ENCODE measurements at places on chromosomes 4 and X.

DNA sequence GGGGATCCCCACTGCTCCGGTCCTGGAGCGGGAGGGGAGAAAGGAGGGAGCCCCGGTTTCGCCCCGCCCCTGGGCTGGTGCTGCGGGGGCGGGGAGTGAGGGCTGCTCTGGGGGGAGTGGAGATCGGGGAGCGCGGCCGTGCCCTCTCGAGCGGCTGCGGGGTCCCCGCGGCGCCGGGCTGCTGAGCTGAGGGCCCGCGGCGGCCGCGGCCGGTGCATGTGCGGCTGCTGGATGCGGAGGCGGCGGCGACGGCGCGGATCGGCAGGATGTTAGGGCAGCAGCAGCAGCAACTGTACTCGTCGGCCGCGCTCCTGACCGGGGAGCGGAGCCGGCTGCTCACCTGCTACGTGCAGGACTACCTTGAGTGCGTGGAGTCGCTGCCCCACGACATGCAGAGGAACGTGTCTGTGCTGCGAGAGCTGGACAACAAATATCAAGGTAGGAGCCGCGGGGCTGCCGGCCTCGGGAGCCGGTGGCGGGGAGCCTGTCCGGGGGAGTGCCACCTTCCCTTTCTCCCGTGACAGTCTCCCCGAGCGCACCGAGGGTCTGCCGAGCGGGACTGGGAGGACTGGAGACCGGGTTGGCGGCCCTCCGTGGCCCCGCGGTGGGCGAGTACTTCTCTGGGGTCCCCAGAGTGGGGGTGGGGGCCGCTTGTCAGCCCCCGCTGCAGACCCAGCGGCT is at the start of gene ING2:
Gene ING2 (plus strand): TSS at position 129 of the 681 bp plus-strand sequence. CDS start 138 bp downstream, at position 267.
- no peak for DNase-seq

- DNase-seq: no peak
Observed at GRCh38 chrX:44974451-44974850, 101.5 kb downstream of the KDM6A start.

GRCh38 chrX:51215266-51215665 is 117.4 kb upstream of the NUDT10 start:
- no peak for DNase-seq

DNA sequence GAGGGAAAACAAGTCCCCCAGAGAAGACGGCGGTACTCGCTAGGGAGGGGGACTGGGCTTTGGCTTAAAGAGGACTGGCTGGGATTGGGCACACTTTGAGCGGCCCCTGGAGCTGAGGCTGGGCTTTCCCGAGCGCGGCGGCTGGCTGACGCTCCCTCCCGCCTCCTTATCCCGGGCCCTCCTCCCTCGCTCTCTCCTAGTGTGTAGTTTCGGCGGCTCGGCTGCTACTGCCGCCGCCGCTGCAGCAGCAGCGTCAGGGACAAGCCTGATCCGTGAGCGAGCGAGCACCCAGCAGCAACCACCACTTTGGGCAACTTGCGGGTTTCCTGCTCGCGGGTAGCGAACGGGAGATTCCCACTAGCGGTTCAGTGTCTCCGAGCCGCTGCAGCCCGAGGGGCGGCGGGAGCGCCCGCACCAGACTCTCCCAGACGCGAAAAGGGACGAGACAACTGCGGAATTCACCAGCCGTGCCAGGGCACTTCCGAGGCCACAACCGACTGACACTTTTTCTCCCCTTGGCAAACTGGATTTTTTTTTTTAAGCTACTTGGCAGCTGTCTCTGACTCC is 632 bp upstream of the PCDH7 start:
- DNase-seq: no peak

DNA sequence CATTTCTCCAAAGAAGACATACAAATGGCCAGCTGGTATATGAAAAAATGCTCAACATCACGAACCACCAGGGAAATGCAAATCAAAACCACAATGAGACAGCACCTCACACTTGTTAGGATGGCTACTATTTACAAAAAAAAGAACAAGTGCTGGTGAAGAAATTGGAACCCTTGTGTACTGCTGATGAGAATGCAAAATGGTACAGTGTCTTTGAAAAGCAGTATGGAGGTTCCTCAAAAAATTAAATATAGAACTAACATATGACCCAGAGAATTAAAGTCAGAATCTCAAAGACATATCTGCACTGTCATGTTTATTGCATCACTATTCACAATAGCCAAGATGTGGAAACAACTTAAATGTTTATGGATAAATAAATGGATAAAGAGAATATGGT is 20.9 kb downstream of the PAGE4 start:
- DNase-seq: no peak

- DNase-seq: peak; percentile 17
Observed at GRCh38 chrX:132480581-132481203, 8.1 kb downstream of the MBNL3 start.

GRCh38 chr4:185357733-185358440 is 37.8 kb downstream of the LRP2BP start:
- no peak for DNase-seq

DNA sequence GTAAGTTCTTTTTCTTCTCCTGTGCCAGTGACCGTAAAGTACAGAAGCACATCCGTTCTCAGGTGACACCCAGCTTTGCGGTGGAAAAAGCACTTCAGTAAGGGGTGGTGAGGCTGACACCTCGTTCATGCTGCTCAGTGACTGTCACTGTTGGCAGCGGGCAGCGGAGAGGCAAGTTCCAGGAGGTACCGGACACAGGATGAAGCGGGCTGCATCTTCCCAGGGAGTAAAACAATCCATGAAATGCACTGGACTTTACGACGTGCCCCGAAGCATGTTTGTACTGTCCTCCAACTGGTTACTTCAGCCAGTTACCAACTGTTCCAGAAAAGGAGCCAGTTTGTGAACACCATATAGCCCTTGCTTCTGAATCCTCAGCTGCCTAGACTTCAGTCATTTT is 110.7 kb downstream of the ZNF827 start:
- no peak for DNase-seq

- no peak for DNase-seq
Observed at GRCh38 chr4:53147711-53148110, 218.2 kb downstream of the SCFD2 start.

GRCh38 chrX:111515298-111515697 is 3.9 kb downstream of the SERTM2 start:
- DNase-seq: no peak

- no peak for DNase-seq
Observed at GRCh38 chrX:11437642-11438379, 144.6 kb downstream of the AMELX start.

GRCh38 chr4:81030981-81031791 is 678 bp downstream of the BMP3 start:
- DNase-seq: no peak

- DNase-seq: no peak
Observed at GRCh38 chrX:105882581-105883275, 60.4 kb downstream of the NRK start.

DNA sequence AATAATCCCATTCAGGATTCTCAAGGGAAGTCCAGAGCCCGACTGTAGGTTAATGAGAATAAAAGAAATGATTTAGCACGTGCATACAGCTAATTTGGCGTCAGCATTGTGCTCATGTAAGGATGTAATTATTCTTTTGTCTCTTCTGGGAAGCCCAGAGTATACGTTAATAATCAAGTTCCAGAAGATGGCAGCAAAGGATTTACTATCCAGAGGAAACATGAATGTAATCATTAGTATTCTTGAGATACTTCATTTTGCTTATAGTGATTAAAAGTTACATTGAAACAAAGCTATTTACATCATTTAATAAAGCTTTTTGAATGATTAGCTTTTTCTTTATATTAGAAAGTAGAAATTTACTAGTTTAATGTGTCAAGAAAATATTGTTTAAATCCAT is 27.1 kb upstream of the MAP9 start:
- no peak for DNase-seq

- DNase-seq: no peak
Observed at GRCh38 chrX:150570512-150570911, 2.1 kb downstream of the MTM1 start.

GRCh38 chr4:147060151-147060931 is 114.7 kb upstream of the TTC29 start:
- DNase-seq: no peak

- no peak for DNase-seq
Observed at GRCh38 chrX:154411981-154412340, 622 bp downstream of the TAFAZZIN start.

DNA sequence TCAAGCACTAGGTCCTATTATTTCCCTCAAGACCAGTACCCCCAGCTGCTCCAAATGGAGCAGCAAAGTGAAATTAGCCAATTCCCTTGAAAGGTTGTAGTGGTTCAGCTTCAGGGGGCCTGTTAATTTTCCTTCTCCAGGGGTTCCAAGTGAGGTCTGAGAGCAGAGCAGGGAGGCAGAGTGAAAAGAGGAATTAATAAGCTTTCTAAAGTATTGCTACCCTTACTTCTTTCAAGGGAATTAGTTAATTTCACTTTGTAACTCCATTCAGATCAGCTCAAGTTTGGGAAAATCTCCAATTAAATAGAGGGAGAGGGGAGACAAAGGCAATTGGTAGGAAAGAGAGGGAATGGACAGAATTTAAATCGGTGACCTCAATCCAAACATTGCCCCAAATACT is 78.7 kb upstream of the SLC7A11 start:
- DNase-seq: no peak

DNA sequence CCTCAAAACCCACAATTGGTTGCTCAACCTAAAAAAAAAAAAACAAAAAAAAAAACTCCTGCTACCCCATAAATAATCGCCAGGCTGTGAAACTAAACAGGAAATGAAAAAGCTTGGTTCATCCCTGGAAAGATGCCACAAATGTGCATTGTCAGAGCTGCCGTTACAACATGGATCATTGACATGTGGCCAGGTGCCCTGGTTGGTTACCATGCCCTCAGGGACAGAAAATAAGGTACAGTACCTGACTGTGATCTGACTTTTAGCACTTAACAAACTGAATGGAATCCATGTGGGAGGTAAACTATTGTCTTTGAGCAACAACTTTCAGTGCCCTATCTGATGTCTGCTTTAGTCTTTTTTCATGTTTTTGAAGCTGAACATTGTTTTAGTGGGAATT is 118.0 kb upstream of the RPL34 start:
- DNase-seq: no peak

GRCh38 chrX:155070663-155070974 is 317 bp downstream of the CMC4 start:
- DNase-seq: no peak

- no peak for DNase-seq
Observed at GRCh38 chr4:129550281-129550785, 454.4 kb downstream of the C4orf33 start.

DNA sequence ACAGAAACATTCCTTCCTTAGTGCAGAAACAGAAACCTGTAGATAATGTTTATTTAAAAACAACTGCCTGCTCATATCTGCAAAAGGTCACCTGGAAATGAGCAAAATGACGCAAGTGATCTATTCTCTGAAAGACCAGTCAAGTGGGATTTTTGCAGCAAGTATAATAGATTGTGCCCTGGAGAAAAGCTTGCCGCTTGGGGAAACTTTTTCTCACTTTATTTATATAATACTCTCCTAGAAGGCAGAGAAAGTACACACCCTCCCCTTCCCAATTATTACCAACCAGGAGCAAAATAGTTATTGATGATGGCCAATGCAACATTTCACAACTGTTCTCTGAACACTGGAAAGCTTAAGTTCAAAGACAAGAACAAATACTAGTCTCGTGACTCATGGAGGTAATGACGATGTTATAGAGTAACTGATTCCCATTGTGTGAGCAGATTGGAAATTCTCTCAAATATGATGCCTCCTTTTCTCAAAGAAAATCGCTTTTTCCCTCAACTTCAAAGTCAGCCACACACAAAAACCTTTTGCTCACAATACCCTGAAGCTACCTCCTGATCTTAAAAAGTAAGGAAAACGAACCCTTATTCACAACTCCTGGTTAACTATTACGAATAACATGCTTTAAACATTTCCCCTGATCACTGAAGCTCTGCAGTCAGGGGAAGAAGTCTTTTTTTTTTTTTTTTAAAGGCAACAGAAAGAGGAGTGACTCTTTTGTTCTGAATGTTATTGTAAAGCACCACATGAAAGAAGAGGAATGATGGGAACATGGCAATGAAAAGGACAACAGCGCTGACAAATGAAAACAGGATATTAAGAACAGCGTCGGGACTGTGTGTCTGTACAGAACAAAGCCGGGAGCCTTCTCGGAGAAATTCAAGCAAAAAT is 41.0 kb downstream of the MID1 start:
- no peak for DNase-seq

DNA sequence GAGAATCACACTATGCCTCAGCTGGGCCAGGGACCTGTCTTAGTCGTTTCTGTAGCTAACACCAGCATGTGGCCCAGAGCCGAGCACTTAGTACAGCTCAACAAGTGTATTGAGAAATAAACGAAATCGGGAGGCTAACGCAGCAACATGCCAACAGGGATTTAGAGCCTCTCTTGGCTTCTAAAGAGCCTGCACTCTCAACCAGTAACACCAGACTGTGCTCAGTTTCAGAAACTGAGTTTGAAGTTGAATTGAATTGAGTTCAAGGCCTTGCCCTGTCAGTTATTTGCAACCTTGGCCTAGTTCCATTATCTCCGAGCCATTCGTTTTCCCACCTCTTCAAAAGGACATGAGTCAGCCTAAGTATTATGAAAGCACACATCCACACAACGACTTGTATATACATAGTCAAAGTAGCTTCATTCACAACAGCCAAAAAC is 71.3 kb upstream of the LDB2 start:
- no peak for DNase-seq

GRCh38 chrX:41935832-41936231 is 12.5 kb upstream of the CASK start:
- DNase-seq: no peak

GRCh38 chrX:41664908-41665307 is 23.9 kb upstream of the GPR34 start:
- DNase-seq: no peak

DNA sequence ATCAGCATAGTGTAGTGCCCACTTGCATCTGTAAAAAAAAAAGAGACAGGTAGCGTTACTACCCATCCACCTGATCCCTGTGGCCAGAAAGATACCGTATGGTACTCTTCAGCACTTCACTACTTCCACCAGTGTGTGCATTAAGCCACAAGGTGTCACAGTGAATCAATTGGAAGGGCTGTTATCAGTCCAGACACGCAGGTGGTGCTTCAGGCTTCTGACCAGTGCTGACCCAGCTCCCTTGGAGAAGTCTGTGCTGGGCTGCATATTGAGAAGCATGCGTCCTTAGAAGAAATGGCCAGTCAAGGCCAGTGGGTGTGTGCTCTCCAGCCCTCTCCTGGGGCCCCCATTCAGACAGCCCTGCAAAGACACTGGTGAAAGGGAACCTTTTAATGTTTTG is 10.6 kb downstream of the LDB2 start:
- no peak for DNase-seq

- no peak for DNase-seq
Observed at GRCh38 chr4:10460313-10461047, 3.3 kb upstream of the ZNF518B start.

GRCh38 chrX:129763666-129764065 is 16.1 kb upstream of the SASH3 start:
- DNase-seq: no peak
